ENCODE measurements at places on chromosomes 7 and 10. TPM values are rescaled to one million over a fixed set of nuclear protein-coding genes. Genes with fewer than 3 reads are reported as not detected.

Gene ECHDC3
- 1.2 TPM for total RNA-seq

Gene LRRC18
- total RNA-seq: not detected

Gene NKX2-3
- total RNA-seq: not detected

Gene GPR26
- not detected for total RNA-seq

Gene GNAT3
- not detected for total RNA-seq

Gene SH2D4B
- total RNA-seq: not detected

Gene SLC13A1
- not detected for total RNA-seq

Gene MSS51
- 2.8 TPM for total RNA-seq

Gene TAS2R41
- total RNA-seq: not detected

Gene HOXA2
- total RNA-seq: not detected

Gene HOXA3
- not detected for total RNA-seq

GRCh38 chr7:127850195-127850594 lies 181.0 kb downstream of the LRRC4 start:
- DNase-seq: no peak

DNA sequence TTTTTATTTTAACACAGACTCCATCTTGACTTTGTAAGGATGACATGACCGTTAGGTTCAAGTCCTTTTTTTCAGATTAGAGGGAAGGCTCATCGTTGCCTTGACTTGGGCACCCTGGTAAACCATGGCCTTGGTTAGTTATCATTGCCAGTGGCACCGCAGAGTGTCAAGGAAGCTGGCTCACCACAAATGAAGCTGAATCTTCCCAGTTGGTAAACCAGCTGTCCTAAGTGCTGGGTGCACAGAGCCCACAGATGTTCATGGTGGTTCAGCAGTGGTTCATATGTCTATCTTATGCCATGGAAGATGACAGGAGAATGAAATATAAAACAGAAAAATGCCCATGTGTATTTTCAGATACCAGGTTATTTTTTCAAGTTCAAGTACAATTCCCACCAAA lies 273.6 kb downstream of the PLXDC2 start:
- no peak for DNase-seq

DNA sequence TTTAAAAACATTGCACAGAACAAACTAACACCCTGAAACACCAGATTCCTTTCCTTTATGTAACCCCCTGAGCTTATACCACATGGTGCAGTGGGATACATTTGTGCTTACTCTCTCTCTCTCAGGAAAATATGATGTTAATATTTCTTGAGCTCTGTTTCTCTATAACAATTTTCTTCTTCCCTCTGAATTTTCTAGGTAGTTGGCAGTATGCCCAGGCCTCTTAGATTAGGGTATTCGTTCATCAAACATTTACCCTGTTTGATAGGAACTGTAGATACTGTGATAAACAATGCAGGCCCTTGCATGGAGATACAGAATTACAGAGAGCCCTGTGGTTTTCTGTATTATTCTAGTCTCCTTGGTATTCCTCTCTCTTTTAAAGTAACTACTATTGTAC lies 567.8 kb downstream of the IPMK start:
- DNase-seq: no peak

DNA sequence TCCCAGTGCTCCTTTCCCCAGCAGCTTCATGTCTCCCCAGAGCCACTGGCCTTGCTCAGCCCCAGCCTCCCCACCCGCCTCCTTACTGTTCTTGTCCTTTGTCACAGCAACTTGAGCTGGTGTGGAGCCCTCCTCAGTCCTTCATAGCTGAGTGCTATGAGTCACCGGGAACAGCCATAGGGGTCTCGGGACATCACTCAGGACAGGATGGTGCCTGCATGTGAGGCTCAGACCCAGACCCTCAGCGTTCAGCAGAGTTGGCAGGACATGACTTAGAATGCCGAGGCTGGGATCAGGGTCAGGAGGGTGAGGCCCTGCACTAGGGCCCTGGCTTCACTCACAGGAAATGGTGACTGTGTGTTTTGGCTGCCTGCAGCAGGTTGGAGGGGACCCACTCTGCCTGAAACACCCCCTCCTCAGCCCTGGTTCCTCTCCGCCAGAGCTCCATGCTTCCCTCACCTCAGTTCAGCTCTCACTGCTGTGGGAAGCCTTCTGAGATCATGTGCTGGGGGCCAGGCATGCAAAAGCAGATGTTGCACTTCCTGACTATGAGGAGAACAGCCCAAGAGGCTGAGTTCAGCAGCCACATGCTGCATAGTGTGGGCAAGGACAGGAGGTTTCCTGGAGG lies 40.7 kb upstream of the GJD4 start:
- DNase-seq: peak; percentile 76

- DNase-seq: peak; percentile 94
These were observed 28.7 kb upstream of the KMT2C start for GRCh38 chr7:152464312-152465118.

DNA sequence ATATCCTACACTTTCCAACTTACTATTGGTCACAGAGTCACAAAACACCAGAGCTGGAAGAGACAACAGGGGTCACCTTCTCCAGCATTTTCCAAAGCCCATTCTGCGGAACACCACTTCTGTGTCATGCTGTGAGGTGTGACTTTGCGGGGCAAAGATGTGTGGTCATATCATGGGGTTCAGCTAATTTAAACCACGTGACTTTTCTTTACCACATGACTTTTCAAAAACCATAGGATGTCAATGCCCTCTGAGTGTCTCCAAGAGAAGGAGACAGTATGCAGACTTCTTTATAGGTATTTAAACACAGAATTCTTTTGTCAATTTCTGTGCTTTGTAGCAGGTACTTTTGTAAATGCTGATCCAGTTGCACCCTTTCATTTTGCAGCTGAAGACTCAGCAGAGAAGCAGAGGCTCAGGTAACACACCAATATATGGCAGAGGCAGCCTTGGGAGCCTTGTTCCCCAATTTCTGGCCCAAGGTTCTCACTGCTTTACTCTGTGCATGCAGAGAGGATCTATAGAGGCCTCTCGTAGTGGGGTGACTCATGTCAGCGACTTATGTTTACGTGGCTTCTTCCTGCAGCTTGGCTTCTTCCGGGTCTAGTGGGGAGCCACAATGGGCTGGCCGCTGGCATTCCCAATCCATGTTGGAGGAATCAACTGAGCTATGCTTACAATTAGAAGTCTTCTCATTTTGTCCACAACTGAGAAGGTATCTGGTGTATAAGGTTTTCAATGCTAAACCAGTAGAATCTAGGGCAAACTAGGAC lies 104.0 kb upstream of the RHOBTB1 start:
- DNase-seq: no peak

GRCh38 chr10:96858038-96858705 lies 26.1 kb downstream of the LCOR start:
- no peak for DNase-seq

GRCh38 chr10:84235096-84235495 lies 6.2 kb downstream of the LRIT1 start:
- no peak for DNase-seq

DNA sequence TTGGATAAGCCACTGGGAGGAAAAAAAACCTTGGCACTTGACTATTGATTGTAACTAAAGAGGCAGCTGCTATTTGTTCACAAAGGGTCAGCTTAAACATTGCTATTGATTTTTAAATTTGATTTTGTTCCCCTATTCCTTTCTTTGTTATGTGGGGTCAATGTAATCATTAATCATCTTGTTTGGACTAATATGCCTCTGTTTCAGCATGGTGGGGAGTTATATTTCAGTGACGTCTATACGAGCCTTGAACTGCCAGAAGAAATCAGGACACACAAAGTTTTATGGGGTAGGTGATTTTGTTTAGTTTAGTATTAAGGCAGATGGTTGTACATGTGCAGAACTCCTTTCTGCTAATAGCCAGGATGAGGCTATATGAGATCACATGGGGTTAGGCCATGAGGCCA lies 7.5 kb downstream of the AS3MT start:
- peak; percentile 6 for DNase-seq

DNA sequence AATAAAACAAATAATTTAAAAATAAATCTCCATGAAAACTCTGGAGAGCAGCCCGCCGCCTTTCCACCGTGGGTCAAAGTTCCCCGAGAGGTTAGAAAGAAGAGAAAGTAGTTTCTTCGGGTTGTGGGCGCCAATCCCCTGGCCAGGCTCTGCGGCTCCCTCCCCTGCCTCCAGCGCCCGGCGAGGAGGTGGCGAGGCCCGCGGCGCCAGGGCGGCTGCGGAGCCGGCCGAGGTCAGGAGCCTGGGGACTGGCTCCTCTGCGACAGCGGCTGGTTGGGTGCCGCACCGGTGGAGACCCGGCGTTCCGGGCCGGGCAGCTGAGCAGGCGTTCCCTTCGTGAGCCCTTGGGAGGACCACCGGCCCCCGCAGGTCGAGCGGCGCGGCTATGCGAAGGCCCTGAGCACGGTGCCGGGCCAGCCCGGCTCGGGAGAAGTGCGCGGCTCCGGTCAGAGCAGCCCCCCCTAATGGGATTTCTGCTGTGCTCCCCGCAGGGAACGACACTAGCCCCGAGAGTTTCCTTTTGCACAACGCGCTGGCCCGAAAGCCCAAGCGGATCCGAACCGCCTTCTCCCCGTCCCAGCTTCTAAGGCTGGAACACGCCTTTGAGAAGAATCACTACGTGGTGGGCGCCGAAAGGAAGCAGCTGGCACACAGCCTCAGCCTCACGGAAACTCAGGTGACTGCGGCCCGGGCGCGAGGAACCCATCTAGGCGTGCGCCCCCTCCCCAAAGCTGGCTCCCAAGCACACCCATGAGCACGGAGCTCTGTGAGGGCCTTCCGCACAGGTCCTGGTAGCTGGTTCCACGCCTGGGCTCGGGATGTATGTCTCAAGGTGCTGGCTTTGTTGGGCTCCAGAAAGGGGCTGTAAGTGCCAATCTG lies 2.8 kb downstream of the EMX2 start:
- DNase-seq: no peak

DNA sequence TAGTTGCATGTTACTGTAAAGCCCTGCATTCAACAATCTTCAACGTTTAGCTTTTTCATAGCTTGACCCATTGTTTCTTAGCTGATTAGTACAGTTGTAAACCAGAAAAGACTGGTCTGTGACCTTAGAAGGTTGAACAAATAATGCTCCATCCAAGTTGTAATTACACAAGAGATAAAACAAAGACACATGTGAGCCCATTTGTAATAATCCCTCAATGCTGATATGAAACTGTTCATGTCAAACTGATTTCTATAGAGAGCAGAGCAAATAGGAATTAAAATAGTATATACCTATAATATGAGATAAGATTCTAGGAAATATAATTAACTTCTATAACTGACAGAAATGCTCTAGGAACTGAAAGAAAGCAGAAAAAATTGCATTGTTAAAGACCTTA lies 94.7 kb upstream of the SLC25A13 start:
- DNase-seq: no peak

GRCh38 chr10:73857446-73857845 lies 16.9 kb downstream of the CAMK2G start:
- DNase-seq: no peak

DNA sequence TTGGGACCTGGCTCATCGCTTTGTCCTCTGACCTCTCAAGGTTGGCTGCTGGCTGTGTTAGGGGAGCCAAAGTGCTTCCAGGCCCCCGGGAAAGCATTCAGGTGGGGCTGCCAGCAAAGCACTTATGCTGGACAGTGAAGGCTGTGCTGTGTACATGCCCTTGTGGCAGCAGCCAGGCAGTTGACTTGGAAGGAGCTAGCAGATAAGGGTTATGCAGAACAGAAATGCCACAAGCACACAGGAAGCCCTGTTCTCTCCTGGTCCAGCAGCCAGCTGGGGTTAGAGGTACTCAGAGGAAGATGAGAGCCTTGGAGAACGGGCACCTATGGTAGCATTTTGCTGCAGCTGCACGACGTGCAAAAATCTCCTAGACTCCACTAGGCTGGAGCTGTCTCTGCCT lies 35.2 kb upstream of the OR9A4 start:
- DNase-seq: no peak

- no peak for DNase-seq
These were observed 9.0 kb upstream of the RHBDD2 start for GRCh38 chr7:75869776-75870379.

DNA sequence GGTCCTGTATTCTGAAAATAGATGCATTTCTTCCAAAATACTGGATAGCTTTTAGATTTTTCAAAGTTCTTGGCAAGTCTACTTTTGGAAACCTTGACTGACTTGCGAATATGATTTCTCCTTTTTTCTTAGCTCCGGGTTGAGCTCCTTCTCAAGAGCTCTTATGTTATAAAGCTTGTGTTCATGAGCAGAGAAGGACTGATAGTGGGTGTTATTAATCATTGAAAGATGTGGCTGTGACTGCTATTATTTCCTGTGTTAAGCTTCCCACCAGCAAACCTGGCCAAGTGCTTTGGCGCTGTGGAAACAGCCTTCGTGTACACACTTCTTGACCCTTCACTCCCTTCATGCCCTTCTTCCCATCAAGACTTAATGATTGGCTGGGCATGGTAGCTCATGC lies 98.2 kb downstream of the KIAA1217 start:
- DNase-seq: no peak

DNA sequence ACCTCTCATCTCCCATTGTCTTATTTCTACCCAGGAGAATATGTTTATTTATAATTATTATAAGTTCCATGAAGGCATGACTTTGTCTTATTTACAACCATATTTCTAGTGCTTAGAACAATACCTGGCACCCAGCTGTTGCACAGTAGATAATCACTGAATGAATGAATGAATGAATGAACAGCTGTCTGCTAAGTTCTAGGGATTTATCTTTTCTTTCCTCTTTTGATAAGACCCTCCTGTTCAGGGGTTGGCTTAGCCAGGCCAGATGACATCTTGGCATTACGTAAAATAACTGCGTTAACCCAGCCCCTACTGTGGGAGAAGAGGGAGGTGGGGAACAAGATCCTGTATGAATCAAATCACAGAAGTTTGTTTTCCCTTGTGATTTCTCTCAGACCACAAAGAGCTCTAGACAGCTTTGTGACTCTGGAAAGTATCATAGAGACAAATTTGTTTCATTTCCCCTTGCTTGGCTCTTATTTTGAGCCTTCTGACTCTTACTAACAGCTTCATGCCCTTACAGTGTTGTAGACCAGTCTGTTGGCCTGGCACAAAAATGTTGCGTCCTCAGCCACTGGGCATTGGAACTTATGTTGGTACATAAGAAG lies 8.4 kb downstream of the ZNF862 start:
- no peak for DNase-seq

GRCh38 chr7:114979803-114980507 lies 58.1 kb downstream of the MDFIC start:
- DNase-seq: no peak

DNA sequence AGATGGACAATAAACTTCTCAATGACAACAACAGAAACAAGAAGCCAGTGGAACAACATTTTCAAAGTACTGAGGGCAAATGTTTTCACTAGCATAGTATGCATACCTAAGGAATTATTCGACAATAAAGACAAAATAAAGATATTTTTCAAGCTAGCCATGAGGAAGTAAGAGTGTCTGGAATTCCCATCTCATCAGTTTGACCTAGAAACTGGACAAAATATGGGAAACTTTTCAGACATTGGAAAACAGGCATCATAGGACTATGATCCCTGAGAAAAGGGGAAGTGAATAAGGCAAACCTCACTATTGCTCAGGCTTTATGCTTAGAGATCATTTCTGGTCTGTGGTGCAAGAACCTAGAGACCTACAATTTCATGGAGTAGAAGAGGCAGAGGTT lies 86.3 kb downstream of the OAT start:
- DNase-seq: no peak

Measured in osteocyte (in vitro differentiated cells).